AG09319 (cell line): ENCODE measurements at places on chromosomes 6 and 20.

DNA sequence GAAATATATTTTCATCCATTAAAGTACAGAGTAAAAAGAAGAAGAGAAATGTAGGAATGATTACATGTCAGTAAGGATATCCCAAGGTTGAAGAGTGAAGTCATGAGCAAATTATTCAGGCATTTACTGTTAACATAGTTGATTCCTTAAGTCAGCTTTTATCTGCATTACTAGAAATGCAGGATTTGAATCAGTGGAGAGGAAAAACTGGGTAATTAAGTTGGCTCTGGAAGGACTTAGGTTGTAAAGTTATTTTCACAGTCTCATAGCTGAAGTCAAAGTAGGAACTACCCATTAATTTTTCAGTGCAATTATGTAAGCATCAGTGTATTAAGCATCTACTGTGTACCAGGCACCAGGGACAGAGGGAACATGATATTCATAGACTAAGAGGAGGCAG is 7.8 kb downstream of the NAA20 start:
- no peak for DNase-seq

DNA sequence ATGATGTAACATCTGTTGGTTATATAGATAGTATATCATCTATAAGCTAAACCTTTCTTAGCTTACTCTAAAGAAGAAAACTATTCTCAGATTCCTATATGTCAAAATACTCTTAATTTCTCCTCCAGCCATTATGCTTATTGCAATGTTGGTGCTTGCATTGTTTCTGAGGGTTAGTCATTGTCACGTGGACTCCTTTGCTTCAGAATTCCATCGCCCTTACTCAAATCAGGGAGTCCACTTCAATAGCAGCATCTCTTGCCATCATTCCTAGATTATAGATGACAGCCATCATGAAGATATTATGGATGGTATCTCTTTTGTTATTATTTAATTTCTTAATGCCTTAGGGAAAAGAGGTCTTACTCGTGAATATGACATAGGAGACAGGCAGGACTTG is 776.1 kb downstream of the TENT5A start:
- no peak for DNase-seq

GRCh38 chr20:23517719-23518118 is 26.8 kb downstream of the CST8 start:
- no peak for DNase-seq

- no peak for DNase-seq
These were observed 71.5 kb downstream of the BTBD3 start for GRCh38 chr20:11989018-11989771.

DNA sequence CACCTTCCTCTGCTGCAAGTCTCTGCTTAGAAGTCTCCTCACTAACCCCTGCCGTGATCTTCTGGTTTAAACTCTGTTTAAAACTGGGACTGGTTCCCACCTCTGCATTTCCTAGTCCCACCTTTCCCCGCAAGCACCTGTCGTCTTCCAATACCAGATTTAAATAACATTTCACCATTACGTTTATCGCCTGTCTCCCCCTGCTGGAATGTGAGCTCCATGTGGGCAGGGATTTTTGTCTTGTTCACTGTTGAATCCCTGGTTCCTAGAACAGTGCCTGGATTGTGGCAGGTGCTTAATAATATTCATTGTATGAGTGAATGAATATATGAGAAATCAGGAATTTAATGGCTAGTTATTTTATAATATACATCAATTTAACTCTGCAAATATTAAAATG is 2.7 kb downstream of the GUCA1A start:
- no peak for DNase-seq

DNA sequence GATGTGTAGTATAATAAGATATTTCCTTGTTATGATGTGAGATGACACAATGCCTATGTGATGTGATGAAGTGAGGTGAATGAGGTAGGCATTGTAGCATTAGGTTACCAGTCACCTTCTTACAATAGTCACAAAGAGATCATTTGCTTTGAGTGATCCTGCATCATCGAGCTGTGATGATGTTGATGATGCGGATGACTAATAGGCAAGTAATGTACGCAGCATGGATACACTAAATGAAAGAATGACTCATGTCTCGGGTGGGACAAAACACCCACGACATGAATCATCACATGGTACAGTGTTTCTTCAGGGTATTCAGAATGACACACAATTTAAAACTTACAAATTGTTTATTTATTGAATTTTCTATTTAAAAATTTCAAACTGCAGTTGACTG is 806.3 kb upstream of the GJE1 start:
- DNase-seq, result peak; percentile 78

DNA sequence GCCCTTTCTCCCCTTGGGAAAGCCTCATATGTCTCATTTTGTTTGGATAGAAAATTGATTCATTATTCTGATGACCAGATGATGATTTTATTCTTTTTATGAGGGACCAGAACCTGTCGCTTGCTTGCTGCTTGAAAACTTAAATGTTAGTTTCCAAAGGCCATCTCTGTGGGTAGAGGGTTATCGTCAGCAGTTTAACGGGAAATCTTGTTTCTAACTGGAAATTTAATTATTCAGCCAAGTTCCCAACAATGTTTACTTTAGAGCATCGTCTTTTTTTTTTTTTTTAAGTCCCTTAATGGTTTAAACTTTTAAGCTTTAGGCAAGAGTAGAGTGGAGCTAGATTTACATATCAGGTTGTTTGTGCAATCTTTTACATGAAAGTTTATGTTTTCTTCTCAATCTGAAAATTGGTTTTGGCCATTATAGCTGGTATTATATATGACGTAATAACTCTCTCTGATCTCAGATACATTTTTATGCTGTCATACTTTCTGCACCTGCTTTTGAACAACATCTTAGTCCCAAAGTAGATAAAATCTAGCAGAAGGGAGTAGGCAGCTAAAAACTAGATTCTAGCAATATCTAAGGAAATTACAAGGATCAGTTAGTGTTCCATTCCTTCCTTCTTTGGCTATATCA is 93.9 kb downstream of the FOXO3 start:
- DNase-seq, result no peak

GRCh38 chr6:84524636-84525035 is 239.8 kb downstream of the TBX18 start:
- no peak for DNase-seq

DNA sequence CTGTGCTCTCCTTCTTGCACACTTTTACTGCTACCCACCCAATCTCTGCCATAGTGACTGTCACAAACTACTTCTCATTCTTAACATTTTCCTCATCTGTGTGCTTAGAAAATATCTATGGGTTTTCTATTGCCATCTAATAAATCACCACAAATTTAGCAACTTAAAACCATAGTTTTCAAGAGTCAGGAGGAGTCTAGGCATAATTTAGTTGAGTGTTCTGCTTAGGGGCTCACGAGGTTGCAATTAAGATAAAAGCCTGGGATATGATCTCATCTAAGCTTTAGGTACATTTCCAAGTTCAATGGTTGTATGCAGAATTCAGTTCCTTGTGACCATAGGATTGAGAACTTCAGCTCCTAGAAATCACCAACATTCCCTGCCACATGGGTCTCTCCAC is 98.8 kb downstream of the CLVS2 start:
- DNase-seq, result no peak

GRCh38 chr6:36912586-36912985 is 26.8 kb downstream of the C6orf89 start:
- DNase-seq, result peak; percentile 79

- no peak for DNase-seq
These were observed 177.0 kb downstream of the TTLL2 start for GRCh38 chr6:167501831-167502385.

DNA sequence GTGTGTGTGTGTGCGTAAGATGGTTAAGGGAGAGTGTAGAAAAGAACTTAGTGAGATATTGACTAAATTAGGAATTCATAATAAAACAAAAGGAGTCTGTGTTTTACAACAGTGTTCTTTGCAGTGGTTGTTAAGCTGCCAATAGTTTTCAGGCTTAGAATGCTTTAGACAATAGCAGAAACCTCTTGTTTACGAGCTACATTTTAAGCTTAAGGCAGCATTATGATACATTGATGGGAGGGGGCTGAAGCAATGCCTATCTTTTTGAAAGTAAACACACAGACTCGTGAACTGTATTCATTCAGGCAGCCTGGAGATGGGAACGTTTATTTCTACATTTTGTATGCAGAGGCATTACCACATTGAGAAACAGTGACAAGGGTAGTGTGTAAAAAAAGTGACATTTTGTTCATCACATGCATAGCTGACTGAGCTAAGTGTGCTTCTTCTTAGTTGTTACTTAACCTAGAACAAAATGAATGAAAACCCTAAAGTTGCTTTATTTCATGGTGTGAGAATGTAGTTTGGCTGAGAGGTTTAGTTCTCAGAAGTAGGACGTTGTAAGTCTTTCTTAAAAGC is 21.2 kb downstream of the CLVS2 start:
- no peak for DNase-seq

DNA sequence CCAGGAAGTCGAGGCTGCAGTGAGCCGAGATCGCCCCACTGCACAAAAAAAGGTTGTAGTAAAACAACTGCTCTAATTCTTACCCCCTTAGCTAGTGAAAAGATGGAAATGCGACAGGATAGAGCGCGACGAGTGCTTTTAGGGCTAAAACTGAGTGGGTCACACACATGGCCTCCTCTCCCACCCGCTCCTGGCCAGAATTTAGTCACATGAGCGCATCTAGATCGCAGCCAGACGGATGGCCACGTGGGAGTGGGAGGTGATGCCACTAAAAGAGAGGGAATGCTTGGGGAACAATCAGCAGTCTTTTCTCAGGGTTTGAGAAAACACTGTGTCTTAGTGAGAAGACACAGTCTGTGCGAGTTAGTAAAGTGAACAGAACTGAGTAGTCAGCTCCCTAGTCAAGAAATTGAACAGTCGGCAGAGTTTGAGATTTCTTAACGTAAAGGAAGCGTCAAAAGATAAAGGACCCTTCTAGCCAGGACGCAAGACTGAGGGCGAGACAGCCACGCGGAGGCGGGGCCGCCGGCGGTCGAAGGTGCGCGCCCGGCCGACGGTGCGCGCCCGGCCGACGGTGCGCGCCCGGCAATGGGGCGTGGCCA is 664 bp upstream of the ACTR5 start:
- DNase-seq, result no peak

DNA sequence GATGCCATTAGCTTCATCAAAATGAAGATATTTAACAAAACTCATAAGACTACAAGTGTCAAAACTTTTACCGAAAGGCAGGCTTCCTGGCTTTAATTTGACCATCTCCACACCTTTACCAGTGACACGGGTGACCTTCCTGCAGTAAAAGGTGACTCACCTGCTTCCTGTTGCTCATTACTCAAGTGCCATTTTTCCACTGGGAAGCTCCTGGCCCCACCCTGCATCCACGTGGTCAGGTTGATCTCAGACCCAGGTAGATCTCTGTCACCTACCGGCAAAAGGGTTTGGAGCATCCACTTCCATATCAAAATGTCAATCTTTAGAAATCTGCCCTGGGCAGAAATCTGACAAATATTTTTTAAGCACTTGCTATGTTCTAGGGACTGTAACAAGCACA is 31.9 kb upstream of the CDH4 start:
- DNase-seq, result no peak

GRCh38 chr6:104943781-104944180 is 13.1 kb upstream of the LIN28B start:
- DNase-seq, result no peak

DNA sequence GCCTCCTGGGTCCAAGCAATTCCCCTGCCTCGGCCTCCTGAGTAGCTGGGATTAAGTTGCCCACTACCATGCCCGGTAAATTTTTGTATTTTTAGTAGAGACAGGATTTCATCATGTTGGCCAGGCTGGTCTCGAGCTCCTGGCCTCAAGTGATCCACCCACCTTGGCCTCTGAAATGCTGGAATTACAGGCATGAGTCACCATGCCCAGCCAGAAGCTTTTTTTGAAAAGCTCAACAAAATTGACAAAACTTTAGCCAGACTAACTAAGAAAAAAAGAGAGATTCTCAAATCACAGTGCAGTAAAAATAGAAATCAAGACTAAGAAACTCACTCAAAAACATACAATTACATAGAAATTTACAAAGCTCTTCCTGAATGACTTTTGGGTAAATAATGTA is 420.6 kb downstream of the COL12A1 start:
- DNase-seq, result no peak

GRCh38 chr6:98824902-98825599 is 9.3 kb upstream of the POU3F2 start:
- no peak for DNase-seq

DNA sequence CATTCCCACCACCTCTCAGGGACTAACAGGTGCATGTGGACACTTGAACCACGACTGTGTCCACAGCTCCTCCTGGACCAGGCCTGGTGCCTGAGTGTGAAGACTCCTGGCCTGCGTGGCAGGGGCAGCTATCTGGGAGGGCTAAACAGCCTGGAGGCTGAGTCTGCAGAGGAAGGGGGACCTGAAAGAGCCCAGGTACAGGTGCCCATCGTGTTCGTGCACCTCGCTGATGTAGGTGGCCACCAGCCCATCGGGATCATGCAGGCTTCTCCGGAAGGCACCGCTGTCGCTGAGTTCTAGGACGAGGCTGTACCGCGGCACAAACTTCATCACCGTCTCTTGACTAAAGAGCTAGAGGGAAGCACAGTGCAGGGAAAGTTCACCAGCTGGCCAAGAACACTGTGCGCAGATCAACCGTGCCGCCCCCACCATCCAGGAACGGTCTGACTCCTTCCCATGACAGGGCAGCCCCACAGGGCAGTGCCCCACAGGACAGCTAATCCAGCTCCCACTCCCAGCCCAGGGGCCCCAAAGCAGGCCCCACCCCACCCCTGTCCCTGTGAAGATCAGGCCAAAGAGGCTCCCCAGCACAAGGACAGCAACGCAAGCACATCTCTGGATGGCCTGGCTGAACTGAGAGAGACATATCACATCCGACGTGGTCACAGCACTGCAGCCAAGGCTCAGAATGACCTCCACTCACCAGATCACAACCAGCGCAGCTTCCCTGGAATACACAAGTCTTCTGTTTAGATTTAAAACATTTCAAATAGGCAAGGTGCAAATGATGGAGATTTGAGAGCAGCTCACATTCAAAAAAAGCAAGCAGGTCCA is 14.8 kb downstream of the CST7 start:
- no peak for DNase-seq

DNA sequence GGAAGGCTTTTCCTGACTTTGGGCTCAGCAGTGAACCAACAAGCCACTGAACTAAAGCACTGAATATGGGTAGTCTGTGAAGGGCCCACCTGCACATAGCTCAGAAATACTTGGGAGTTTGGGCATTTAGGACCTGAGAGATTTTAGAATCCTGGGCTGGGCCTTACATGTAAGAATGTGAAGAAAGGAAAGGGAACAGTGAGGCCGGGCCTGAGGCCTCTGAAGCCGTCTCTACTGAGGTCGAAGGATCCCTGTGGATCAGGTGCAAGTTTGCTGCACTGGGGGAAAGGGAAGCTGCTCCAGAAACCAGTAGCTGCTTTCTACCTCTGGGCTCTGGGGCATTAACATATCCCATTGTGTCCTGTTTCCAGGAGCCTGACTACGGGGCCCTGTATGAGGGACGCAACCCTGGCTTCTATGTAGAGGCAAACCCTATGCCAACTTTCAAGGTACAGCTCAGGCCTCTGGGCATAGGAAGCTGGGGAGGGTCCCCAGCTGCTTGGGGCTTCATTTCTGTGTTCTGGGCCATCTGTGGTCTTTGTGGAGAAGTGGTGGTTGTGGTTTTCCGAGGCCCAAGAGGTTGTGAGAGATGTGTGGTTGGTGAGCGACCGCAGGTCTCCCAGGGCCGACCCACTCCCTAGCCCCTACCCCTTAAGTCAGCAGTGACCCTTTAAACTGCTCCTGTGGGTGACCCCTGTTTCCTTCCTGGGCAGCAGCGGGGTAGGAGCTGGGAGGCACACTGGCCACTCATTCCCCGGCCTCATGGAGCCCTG is 30.3 kb downstream of the PLCG1 start:
- DNase-seq, result no peak

- DNase-seq, result no peak
These were observed 49.6 kb downstream of the DCBLD1 start for GRCh38 chr6:117531809-117532725.
